SIG-M5 (cell line): ENCODE measurements at places on chromosomes 16 and 17.

DNA sequence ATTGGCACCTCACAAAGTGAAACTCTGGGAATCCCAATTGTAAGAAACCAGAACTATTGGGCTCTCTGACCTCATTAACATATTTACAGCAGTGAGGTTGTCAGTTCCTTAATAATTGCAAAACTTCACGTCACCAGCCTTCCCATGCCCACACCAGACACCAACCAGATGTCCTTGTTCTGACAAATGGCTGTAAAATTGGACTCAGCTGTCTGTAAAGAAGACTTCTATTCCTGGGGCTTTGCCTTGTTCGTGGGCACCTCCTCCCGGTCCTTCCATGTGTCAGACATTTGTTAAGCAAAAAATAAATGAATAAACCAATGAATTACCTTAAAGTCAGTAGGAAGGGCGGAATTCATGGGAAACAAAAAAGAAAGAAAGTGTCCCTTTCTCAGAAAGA is 284.3 kb upstream of the CDH11 start:
- no peak for DNase-seq

- no peak for DNase-seq
Measured at GRCh38 chr16:78667675-78668074, 568.2 kb downstream of the WWOX start.

DNA sequence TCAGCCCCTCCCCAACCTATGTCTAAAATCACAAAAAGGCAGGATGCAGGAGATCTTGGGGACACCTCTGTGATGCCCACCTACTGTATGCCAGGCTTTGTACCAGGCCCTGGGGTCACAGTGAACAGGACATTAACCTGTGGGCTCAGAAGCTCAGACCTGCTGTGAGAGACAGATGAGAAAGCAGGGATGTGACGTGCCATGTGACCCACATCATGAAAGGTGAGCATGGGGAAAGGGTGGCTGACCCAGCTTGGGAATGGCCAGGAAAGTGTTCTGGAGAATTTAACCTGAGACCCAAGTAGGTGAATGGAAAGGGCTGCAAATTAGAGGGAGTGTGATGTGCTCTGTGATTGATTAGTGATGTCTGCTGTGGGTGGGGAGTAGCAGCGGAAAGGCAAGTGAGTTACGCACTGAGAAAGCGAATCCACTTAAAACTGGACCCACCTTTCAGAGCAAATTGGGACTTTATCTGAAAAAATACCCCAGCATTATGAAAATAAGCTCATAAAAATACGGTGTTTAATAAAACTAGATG is 132.2 kb downstream of the IRF8 start:
- DNase-seq: no peak

GRCh38 chr17:54426296-54426886 is 474.3 kb upstream of the TOM1L1 start:
- no peak for DNase-seq

DNA sequence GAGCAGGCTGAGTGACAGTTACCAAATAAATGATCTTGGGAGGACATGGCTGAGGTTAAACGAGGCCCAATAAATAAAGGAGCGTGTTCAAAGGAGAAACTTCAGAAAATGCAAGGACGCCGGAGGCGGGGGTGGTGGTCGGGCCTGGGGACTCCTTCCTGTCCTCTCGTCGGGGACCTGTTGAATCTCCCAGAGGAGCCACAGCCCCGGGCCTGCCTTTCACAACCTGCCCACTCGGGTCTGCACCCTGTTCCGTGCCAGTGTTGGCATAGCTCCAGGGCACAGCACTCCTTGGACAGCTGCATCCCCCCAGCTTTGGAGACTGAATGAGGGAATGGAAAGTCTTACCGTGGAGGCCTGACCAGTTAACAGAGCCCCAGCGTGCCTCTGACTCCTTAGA is 8.1 kb upstream of the TBX4 start:
- no peak for DNase-seq

- DNase-seq: no peak
Measured at GRCh38 chr16:62933929-62934328, 897.7 kb upstream of the CDH8 start.
